ENCODE measurements at places on chromosomes 6 and 20.

DNA sequence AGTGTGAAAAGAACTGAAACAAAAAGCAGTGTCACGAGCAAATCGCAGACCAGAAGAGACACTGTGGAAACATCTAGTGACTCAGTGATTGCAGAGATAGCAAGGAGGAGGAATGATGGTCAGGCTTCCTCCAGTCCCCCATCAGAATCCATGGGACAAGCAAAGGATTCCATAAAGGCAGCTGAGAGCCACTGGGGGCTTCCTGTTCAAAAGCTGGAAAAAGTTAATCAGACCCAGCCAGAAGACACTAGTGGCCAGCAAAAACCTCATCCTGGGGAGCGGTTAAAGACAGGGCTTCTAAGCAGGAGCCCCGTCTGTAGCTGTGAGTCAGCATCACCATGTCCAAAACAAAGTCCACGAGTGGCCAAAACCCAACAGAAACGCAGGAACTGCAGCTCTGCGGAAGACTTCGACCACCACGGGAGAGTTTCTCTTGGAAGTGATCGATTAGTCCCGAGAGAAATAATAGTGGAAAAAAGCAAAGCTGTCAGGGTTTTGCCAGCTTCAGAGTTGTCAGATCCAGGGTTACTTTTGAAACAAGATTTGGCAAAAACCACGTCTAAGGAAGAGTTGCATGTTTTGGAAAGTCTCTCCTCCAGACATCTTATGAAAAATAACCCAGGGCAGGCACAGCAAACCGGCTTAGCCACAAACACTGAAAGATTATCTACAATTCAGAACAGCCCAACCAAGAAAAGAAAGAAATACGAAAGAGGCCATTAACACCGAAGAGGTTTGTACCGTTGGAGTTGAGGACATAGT, 51.0 kb downstream of the JAG1 start:
- no peak for DNase-seq

DNA sequence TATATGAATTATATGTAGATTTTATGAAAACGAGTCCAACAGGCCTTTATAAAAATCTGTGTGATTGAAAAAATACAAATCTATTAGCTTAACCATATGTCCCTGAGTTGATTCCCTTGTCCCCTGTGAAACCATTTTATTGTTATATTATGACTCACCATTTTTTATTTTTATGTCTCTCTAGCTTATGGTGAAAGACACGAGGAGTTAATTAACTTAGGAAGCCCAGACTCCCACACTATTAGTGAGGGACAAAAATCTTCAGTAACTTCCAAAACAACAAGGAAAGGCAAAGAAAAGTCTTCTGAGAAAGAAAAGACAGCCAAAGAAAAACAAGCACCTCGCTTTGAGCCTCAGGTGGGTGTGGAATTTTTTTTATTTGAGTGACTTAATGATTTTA, 183.1 kb downstream of the ADGB start:
- DNase-seq = no peak

DNA sequence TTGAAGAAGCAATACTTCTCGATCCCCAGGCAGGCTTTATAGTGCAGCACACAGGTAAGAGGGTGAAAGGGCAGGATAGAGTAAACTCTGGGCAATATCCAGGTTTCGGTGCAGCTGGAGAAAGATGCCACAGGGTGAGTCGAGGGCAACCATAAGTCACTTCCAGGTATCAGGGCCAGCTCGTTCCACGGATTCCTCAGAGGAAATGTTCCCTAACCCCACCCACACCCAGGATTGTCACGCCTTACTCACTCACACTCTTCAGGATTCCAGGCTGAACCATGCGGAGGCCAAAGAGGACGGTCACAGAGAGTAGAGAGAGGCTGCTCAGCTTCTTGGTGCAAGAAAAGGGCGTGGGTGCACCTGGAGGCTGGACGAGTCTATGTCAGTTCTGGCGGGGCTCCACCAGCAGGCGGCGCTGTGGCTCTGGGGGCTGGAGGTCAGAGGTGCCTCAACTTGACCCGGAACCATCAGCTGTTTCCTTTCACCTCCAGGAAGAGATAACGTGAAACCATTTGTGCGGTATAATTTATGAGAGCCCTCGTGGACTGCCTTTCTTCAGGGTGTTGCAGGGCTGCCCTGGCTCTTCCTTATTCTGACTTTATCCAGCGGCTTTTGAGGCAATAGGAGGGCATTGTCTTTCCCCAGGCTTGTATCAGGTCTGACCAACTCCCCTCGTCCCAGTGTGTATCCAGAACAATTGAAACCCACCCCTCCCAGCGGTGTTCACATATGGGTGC, 14.5 kb upstream of the WFDC12 start:
- DNase-seq = peak; percentile 70

GRCh38 chr6:16136091-16136490, 7.2 kb downstream of the MYLIP start:
- DNase-seq = no peak

GRCh38 chr6:27101824-27102223, 145.7 kb upstream of the PRSS16 start:
- DNase-seq = no peak

GRCh38 chr6:38155621-38156204, 336.2 kb downstream of the ZFAND3 start:
- no peak for DNase-seq

GRCh38 chr20:16145919-16146318, 427.3 kb downstream of the KIF16B start:
- DNase-seq = no peak

DNA sequence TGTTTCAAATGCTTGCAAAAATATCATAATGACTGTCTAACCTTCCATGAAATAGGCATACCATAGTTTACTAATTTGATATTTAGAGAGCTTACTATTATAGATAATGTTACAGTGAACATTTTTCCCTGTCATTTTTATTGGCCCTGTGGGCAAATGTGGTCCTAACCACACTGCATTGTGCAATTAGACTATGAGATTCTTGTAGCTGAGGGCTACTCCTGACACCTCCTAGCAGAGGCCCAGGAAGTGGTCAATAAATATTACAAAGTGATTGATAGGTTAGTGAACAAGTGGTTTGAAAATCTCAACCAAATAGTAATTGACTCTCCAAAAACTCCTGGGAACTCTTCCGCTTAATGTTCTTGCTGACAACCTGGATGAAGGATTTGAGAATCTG, 160.5 kb upstream of the KCNG1 start:
- no peak for DNase-seq

DNA sequence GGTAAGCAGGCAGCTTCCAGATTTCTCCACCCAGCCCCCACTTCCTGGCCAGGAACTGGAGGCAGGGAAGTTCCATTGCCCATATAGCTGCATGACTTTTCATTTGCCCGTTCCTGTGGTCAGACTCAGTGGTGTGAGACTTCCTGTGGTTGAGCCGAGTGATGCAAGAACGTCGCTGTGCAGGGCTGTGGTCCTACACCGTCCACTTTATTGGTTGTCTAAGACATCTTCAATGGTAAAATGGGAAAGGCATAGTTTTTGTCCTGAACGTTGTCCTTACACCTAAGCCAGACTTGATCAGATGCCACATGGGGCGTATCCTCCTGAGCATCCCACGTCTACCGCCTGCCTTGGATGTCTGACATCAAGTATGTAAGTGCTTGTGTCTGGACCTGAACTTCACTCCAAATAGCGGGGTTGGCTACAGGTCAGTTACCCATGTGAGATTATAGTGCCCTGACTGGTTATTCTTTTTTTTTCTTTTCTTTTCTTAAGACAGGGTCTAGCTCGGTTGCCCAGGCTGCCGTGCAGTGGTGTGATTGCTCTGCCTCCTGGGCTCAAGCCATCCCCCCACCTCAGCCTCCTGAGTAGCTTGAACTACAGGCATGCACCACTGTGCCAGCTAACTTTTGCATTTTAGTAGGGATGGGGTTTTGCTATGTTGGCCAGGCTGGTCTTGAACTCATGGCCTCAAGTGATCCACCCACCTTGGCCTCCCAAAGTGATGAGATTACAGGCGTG, 25.9 kb upstream of the GTSF1L start:
- DNase-seq = no peak

DNA sequence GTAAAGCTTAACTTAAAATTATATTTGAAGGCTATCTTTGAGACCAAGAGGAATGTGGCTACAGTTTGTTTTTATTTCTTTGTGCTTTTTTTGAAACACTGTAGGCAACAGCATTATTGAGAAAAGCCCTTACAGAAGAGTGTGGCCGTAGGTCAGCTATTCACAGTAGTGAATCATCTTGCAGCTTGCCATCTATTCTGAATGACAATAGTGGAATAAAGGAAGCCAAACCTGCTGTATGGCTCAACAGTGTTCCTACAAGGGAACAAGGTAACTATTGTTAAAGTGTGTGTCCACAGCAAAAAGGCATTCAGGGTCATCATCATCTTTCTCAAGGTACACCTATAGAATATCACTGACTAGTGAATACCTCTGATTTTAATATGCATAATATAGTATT, 88.5 kb downstream of the KIZ start:
- no peak for DNase-seq

GRCh38 chr6:72651174-72651573, 29.3 kb downstream of the KCNQ5 start:
- DNase-seq = no peak

- DNase-seq = no peak
Observed at GRCh38 chr20:45114465-45115385, at the start of gene WFDC5. Gene WFDC5 (minus strand): TSS chr20:45115174. CDS start chr20:45115083, 91 bp downstream.

- no peak for DNase-seq
Observed at GRCh38 chr6:56311061-56311460, 63.7 kb upstream of the COL21A1 start.

DNA sequence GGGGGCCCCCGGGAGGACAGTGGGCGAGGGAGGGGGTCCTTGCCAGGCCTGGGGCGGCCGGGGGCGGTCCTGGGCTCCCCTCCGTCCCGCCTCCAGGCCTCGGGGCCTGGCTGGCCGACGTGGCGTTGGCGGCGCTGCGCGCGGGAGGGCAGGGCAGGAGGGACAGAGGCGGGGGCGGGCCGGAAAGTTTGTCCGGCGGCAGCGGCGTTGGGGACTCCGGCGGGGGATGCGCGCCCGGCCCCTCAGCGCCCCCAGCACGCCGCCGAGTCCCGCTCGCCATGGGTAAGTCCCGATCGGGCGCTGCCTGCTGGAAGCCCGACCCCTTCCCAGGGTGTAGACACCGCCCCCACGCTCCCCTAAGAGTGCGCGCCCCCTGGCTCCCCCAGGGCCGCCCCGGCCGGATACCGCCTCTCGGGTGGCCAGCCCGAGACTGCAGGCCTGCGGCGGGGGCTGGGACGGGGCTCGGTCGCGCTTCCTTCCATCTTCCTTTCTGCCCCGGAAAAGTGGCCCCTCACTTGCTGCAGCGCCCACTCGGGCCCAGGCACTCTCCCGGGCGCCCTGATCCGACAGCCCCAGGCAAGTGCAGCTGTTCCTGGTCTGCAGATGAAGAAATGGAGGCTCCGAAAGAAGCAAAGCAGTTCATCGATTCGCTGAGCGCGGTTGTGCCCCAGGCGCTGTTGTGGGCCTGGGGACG, at the start of gene SLC2A10:
TSS of gene SLC2A10 (plus strand) at position 191 of the 694 bp plus-strand sequence. CDS start at position 279, 88 bp downstream.
- peak; percentile 72 for DNase-seq

DNA sequence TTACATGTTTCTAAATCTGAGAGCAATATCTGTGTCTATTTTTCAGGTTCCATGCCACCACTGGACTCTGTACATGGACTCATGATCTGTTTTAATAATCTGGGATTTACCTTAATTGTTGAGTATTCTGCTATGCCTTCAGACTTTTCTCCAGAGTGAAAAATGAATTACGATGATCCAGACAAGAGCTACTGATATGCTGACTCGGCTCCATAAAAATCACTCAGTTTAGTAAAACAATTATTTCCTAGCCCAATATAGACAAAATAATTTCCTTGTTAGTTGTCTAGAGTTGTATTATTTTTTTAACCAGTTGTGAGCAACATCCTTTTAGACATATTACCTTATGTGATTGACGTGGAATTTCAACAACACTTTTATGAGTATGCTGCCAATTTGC, 736.8 kb downstream of the RFPL4B start:
- DNase-seq = no peak

GRCh38 chr6:113750151-113750855, 106.8 kb upstream of the MARCKS start:
- no peak for DNase-seq

DNA sequence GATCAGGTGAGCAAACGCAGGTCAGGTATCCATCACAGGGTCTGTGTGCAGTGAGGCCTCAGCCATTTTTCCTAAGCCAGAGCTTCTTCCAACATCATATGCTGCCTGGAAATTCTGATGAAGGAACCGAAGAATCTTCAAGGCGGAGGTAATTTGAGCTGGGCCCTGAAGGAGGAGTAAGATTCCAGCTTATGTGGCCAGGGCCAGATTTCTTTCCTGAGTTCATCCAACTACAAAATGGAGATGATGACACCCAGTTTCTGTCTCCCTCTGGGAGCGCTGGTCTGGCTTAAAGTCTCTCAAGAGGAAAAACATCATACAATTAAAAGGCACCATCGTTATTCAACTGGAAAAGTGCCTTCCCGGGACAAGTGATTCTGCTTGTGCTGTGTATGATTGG, 6.9 kb upstream of the MANBAL start:
- DNase-seq = peak; percentile 18

DNA sequence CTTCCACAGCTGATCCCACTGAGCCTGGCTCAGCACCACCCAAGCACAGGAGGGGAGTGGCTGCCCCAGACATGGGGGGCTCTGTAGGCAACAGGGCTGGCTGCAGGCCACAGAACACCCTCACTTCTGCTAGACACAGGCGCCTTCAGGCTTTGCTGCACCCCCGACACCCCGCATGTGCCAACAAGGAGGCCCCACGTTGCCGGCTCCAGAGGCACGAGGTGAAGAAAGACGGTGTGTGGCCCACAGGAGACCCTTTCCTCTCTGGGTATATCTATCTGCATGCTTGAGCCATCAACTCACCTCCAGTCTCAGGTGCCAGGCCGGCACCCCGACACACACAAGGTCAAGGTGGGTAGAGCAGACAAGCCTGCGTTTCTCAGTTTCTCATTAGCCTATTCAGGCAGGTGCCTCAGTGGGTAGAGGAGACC, 158.3 kb downstream of the DLL1 start:
- no peak for DNase-seq

- DNase-seq = no peak
Observed at GRCh38 chr6:53326372-53327016, 22.3 kb downstream of the ELOVL5 start.

DNA sequence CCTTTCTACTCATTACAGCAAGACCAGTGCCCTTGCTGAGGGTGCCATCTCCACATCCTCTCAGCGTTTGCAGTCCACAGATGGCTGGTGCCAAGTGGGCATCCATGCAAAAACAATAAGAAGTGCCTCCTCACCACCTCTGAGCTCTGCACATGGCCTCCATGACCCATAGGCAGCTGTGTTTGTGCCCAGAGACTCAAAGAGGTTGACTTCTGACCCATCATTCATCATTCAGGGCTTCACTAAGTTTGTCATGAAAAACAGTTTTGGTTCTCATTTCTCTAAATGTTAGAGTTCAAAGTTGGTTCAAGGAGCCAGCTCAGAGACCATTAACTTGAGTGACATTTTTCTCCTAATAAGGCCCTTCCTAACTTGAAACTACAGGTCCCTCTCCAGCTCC, 512.6 kb upstream of the MAP3K7 start:
- no peak for DNase-seq

DNA sequence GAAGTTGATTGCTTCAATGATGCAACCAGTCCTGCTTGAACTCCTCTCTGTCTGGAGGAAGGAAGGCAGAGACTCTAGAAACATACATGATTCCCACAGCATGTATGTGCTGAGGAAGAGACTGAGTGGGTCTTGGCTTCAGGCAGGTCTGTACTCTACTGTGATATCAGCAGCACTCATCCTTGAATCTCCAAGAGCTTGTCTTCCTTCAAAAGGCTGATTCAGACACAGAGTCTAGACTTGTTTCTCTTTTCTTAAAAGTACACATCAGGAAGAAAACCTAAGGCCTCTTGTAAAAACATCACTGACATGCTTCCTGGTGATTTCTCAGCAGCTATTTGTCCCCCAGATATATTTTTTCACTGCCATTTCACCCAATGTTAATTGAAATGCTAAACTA, 155.7 kb upstream of the HEY2 start:
- DNase-seq = no peak
